ENCODE measurements at places on chromosomes 4 and X. TPM values are rescaled to one million over a fixed set of nuclear protein-coding genes. Genes with fewer than 3 reads are reported as not detected.

TCEAL6 gene
- total RNA-seq = not detected

BMPR1B gene
- 8.9 TPM for total RNA-seq

CXCL11 gene
- not detected for total RNA-seq

GRCh38 chrX:133726211-133726630, 259.2 kb downstream of the GPC3 start:
- DNase-seq = no peak

DNA sequence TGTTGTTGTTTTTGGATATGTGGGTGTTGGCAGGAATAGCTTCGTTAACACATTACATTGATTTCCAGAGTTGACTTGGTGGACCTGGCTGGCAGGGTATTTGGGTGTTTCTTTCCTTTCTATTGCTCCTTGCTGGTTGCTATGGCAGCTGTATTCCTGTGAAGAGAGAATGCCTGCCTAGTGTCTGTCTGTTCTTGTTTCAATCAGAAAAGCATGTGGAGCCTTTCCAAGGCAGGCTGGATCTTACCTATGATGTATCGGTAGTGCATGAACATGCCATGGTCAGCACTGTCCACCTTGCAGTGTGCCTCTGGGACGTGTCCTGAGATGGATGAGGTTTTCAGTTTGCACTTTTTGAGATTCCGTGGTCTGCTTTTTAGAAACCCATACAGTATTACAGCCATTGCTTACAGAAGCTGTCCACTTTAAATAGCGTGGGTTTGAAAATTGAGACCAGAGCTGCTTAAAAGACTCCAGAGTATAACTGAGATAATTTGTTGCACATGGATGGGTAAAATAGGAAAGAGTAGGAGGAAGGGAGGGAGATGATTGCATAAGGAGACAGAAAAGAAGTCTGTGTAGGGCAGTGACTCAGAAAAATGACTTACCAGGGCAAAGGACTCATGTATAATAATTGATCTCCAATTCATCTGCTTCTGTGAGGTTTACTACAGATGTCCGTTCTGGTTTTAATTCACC, 20.0 kb upstream of the AADAT start:
- no peak for DNase-seq

DNA sequence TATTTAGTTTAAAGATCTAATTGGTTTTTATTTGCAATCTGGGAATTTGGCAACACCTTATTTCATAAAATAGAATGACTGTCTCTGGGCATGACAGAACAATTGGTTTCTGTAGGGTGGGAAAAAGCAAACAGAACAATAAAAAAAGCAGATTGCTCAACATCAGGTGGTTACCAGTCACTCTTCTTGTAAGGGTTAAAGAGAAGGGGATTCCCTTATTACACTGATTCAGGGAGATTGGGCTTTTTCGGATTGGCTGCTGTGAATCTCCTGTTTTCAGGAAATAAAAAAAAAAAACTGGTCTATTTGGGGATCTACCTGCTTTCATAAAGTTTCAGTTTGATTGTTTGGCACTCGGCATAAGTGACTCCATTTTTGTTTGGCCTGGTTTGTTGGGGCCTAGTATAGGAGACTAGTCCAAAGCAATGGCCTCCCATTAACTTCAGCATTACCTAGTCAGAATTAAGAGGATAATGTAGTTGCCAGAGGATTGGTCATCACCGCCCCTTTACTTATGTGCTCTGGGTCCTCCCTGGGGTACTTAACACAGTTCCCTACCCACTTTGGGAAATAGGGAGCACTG, 380.5 kb downstream of the IDS start:
- no peak for DNase-seq

DNA sequence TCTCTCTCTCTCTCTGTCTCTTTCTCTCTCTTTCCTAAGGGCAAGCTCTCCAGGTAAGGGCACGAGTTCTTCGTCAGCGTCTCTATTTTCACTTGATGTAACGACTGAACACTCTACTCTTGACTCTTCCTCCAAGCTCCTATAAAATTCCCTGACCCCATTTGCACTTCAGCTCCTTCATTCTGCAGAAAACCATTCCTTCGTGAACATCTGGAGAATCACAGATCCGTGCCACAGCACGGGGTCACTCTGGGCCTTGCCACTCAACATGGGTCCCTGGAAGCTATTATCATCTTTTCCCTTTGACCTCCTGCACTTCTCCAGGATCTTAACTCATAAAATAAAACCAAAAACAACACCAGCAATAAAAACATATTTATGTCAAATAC, 112.0 kb upstream of the LNX1 start:
- DNase-seq = no peak

DNA sequence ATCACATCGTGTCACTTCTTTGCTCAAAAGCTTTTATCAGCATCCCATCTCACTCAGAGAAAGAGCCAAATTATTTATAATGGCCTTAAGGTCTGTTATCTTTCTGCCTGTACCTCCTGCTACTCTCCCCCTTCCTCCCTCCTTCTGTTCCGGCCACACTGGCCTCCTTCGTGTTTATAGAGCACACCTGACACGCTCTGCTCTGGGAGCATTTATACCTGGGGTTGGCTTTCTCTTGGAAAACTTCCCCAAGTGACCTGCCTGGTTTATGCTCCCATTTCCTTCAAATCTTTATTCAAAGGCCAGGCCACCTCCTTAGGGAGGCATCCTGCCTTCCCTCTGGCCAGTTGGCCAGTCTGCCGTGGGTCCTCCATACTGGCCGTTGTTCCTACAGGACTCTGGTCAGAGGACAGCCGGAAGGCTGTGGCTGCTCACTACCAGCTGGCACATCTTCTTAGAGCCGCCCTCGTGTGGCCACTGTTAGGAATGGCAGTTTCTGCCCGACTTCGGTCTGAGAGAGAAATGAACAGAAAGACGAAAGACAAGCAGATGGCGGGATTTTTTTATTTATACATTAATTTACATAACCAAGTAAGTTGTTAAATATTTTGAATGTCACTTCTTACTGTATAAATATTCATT, 80.2 kb upstream of the CBLL2 start:
- DNase-seq = peak; percentile 90

- DNase-seq = no peak
These were observed 167.8 kb downstream of the CFAP47 start for GRCh38 chrX:36087366-36087765.

- DNase-seq = no peak
These were observed 678 bp downstream of the BMP3 start for GRCh38 chr4:81030981-81031791.

DNA sequence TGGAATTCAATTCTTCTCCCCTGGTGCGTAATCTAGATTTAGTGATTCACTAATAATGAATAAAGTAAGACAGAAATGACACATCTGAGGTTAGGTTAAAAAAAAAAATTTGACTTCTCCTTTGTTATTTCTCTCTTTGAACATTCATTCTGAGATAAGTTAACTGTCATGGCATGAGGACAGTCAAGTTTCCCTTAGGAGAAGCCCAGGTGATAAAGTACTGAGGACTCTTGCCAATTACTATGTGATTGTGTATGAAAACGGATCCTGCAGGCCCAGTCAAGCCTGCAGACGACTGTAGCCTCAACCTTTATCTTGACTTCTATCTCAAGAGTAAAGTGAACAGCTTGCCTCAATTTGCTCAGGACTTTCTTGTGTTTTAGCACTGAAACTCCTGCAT, 293.2 kb downstream of the PRR32 start:
- DNase-seq = no peak
